DMS 273 treated with DMSO at 0.1 percent for 48 hours (cell line): ENCODE measurements at places on chromosomes 12 and 14.

- DNase-seq = no peak
Measured at GRCh38 chr14:99459481-99460100, 21.1 kb downstream of the SETD3 start.

GRCh38 chr12:121776190-121777098 is 17.0 kb downstream of the RHOF start:
- no peak for DNase-seq

- DNase-seq = no peak
Measured at GRCh38 chr12:18430425-18431048, 169.2 kb downstream of the PIK3C2G start.

DNA sequence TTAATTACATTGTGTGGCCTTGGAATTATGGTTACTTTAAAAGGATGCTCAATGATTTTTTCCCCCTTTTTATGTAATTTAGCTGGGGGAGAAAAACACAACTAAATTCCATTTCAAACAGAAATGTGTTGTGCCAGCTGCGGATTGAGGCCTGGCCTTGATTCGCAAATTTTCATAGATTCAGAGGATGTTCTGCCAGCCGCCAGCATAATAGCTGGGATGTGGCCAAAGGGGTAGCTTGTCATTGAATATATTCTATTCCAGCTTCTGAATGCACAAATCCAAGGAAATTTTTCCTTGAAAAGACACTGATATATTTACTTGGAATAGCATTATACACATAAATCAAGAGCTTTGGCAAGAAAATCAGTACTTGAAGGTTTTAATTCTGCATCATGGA is 43.7 kb downstream of the TRHDE start:
- no peak for DNase-seq

- DNase-seq = no peak
Measured at GRCh38 chr12:104304261-104305009, 896 bp downstream of the EID3 start.

GRCh38 chr14:37819155-37820015 is 224.0 kb downstream of the TTC6 start:
- no peak for DNase-seq

DNA sequence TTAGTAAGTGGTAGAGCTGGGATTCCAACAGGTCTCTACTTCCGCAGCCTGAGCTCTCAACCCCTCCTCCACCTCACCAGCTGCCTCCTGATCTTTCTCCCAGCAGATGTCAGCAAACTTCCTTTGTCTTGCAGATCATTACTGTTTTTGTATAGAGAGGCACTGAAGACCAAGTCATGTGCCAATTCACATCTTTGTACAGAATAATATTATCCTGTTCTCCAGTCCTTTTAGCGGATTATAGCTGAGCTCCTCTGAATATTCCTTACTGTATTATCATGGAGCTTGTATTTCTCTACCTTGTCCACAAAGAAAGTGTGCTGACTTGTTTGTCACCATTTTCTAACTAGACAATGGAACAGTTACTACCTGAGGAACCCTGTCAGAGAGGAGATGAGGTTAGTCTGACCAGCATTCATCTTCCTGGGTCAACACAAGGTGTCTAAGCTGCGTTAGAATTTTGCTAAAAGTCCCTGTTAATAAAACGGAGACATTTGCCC is 142.3 kb upstream of the ARHGAP5 start:
- DNase-seq = peak; percentile 54

- no peak for DNase-seq
Measured at GRCh38 chr14:51119411-51120051, 24.6 kb upstream of the TRIM9 start.

DNA sequence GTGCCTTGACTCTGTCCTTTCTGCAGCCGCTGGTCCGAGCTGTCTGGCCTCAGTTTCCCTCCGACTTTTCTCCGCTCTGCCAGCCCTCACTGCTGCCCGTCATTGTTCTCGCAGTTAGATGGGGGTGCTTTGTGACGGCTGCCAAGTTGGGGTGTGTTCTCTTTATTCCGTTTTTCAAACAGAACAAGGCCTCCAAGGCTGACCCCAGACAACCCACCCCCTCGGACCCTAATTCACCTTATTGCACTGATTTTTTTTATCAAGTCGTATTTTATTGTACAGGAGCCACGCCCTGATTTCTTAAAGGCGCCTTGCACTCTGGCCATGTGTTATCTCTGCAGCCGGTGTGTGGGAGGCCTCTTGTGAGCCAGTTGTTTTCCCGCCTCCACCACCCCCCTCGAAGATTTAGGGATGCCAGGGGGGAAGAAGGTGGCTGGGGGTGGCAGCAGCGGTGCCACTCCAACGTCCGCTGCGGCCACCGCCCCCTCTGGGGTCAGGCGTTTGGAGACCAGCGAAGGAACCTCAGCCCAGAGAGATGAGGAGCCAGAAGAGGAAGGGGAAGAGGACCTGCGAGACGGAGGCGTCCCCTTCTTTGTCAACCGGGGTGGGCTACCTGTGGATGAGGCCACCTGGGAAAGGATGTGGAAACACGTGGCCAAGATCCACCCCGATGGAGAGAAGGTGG is 1.3 kb downstream of the VASH1 start:
- no peak for DNase-seq

DNA sequence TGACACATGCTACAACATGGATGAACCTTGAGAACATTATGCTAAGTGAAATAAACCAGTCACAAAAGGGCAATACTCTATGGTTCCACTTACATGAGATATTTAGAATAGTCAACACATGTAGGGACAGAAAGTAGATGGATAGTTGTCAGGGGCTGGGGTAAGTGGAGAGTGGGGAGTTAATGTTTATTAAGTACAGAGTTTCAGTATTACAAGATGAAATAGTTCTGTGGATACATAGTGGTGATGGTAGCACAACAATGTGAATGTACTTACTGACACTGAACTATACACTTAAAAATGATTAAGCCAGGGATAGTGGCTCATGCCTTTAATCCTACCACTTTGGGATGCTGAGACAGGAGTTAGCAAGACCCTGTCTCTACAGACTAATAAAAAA is 8.7 kb downstream of the NUP107 start:
- DNase-seq = no peak

DNA sequence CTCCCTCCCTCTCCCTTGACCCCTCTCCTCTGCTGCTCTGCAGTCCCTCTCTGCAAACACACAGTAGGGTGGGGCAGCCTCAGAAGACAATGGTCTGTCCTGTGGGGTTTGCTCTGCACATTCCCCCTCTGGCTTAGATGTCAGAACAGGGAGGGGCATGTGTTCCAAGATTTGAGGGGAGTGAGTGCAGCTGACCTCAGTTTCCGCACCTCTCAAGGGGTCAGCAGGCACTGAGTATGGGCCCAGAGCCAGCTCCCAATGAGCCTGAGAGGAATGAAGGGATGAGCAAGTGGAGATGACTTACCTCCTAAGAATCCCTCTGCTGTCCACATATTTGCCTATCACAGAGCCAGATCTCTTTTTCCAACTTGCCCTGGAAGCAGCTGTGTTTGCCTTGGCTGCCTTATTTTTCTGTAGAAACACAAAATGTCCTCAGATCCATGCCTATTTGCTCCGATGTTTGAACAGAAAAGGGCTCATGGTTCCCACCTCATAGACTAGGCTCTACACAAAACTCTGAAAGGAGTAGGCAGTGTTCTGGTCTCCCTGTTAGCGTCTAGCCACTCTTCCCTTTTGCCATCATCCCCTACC is 111.4 kb downstream of the CRACR2A start:
- DNase-seq = no peak

DNA sequence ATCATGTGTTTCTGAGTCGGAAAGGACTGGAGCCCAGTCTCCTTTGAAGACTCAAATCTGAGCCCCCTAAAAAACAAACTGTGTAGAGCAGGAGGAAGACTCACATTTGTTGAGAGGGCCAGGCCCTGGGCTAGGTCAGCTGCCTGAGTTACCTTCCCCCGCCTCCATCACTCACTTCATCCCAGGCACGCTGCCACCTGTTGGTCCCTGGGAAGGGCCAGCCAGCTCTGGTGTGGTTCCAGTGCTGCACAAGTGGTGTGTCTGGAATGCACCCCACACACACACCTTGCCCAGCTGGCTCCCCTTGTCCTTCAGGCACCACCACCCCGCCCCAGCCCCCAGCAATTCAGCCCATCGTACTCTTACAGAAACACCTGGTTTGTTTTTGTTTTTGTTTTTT is 9.0 kb downstream of the MVK start:
- DNase-seq = no peak

GRCh38 chr12:58341791-58342190 is 400.4 kb downstream of the ATP23 start:
- DNase-seq = peak; percentile 89

- no peak for DNase-seq
Measured at GRCh38 chr14:89810101-89810500, 144.4 kb downstream of the EFCAB11 start.

GRCh38 chr14:90438841-90439240 is 42.0 kb downstream of the CALM1 start:
- no peak for DNase-seq

DNA sequence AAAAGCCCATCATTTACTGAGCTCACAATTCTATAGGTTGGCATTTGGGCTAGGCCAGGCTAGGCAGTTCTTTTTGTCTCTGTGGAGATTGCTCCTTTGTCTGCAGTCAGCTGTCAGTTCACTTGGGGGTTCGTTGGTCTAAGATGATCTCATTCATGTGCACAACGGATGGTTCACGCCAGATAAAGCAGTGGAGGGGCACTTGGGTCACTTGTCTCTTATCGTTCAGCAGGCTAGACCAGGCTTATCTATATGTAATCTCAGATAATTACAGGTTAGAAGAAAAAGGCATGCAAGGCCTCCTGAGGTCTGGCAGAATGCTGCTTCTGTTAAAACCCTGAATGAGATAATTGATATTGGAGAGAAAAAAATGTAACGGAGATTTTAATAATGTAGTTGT is 119.0 kb upstream of the ATP2B1 start:
- DNase-seq = no peak

GRCh38 chr12:130876297-130876696 is 4.4 kb downstream of the RAN start:
- no peak for DNase-seq

DNA sequence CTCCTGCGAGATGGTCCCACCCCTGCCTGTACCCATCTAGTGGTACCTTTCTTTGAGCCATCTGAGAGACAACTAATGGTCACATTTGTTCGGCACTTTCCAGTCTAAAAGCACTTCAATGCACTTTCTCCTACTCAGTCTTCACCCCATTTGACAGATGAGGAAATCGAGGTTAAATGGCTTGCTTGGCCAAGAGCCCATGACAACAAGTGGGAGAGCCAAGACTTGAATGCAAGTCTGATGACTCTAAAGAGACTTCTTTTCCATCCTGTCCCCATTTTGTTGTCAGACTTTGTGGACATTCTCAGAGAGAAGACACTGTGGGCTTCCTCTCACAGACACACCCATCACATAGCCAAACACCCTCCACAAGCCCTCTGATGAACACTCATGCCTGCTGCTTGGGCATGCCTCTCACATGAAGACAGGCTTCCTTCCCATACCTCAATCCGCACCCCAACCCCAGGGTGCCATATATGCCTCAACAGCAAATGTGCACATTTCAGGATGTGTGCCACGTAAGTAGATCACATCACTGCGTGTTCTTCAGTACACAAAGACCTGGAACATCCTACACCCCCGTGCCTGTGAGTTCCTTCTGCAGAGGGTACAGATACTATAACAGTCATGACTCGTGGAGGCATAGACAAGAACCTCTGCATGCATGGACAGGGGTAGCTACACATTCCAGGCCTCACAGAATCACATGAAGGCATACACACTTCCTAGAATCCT is 805 bp downstream of the MYH7 start:
- no peak for DNase-seq

DNA sequence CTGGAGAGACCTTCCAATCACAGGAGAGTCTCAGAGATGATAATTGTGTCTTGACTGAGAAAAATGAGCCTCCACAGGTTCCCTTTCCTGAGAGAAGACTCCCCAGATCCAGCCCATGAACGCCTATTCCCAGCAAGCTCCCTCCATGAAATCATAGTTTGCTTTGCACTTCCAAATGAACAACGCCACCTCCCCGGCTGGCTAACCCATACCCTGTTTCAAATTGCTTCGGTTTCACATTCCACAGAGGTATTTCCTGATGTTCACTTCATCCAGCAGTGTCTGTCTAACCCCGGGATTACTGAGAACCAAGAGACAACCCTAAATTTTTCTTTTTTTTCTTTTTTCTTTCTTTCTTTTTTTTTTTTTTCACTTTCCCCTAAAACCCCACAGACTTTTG is 124.1 kb upstream of the RFLNA start:
- DNase-seq = no peak
